ENCODE measurements at places on chromosomes 4 and X. TPM values are rescaled to one million over a fixed set of nuclear protein-coding genes. Genes with fewer than 3 reads are reported as not detected.

Gene SPATA4
- total RNA-seq = 0.07 TPM

Gene ANTXR2
- total RNA-seq = 5.1 TPM

Gene UGT2B15
- 0.06 TPM for total RNA-seq

Gene ODAPH
- 0.23 TPM for total RNA-seq

Gene ZXDB
- total RNA-seq = 5.5 TPM

Gene PHOX2B
- total RNA-seq = not detected

Gene KLF8
- not detected for total RNA-seq

Gene DUSP21
- total RNA-seq = not detected

Gene HPGD
- total RNA-seq = 52.9 TPM

Gene ADH1A
- not detected for total RNA-seq

Gene SH3TC1
- total RNA-seq = 8.6 TPM

Gene TMSB15A
- 0.27 TPM for total RNA-seq

Gene AREG
- 71.1 TPM for total RNA-seq

Gene PPP1R3F
- total RNA-seq = 3.7 TPM

Gene HSD17B11
- 40.3 TPM for total RNA-seq

Gene PSMD10
- 80.8 TPM for total RNA-seq

Gene CCNB3
- 0.60 TPM for total RNA-seq

Gene PPARGC1A
- 0.06 TPM for total RNA-seq

Gene ZNF595
- total RNA-seq = 22.9 TPM

Gene CYBB
- 0.03 TPM for total RNA-seq

Gene TBX22
- not detected for total RNA-seq

Gene CLDN22
- not detected for total RNA-seq

Gene USP11
- total RNA-seq = 51.9 TPM

Gene SPANXC
- total RNA-seq = 1.0 TPM

Gene SH3BGRL
- 48.1 TPM for total RNA-seq

Gene HAUS7
- 57.6 TPM for total RNA-seq

Gene ZNF732
- total RNA-seq = not detected

Gene XG
- not detected for total RNA-seq

Gene TEX11
- not detected for total RNA-seq

Gene PLP2
- total RNA-seq = 328 TPM

Gene C4orf36
- total RNA-seq = 0.64 TPM

Gene MAB21L2
- total RNA-seq = not detected

Gene MGAT4D
- total RNA-seq = not detected

Gene TLR3
- total RNA-seq = 0.46 TPM

Gene KLKB1
- 0.03 TPM for total RNA-seq

Gene LDB2
- not detected for total RNA-seq

Gene GRIA3
- not detected for total RNA-seq

Gene BRS3
- total RNA-seq = not detected

Gene ADH1B
- total RNA-seq = not detected

Gene RAB40AL
- 0.13 TPM for total RNA-seq

Gene MTNR1A
- total RNA-seq = 0.49 TPM

Gene UGT2B17
- not detected for total RNA-seq

Gene GAGE12J
- total RNA-seq = not detected

Gene SPANXN3
- total RNA-seq = not detected

Gene ABCE1
- 68.1 TPM for total RNA-seq

Gene FAM184B
- total RNA-seq = not detected

Gene WAS
- 0.17 TPM for total RNA-seq

Gene ERAS
- not detected for total RNA-seq

Gene FAM9C
- not detected for total RNA-seq

Gene MSL3
- 21.9 TPM for total RNA-seq

Gene TCP11X1
- not detected for total RNA-seq

Gene TEX13C
- 0.01 TPM for total RNA-seq

Gene EDNRA
- 0.33 TPM for total RNA-seq

All from A549 treated with DMSO at 1 μM for 4 hours (cell line).